NAMALWA (cell line): ENCODE measurements at places on chromosomes 2 and 18.

DNA sequence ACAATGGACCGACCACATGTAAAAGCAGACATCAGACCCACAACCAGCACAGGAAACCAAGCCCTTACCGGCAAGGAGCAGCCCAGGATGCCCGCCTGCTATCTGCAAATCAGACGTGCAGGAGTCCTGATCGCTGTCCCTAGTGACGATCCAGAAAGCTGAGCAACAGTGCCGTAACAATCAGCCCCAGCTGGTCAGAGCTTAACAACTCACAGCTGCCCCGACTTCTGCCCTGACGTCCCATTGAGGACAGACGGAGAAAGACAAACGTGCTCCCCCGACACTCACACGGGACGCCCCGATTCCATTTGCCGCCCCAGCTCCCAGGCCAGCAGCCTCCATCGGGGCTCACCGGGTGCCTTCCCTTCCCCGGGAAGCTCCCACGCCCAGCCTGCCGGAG is 39.8 kb upstream of the PXDN start:
- no peak for DNase-seq

DNA sequence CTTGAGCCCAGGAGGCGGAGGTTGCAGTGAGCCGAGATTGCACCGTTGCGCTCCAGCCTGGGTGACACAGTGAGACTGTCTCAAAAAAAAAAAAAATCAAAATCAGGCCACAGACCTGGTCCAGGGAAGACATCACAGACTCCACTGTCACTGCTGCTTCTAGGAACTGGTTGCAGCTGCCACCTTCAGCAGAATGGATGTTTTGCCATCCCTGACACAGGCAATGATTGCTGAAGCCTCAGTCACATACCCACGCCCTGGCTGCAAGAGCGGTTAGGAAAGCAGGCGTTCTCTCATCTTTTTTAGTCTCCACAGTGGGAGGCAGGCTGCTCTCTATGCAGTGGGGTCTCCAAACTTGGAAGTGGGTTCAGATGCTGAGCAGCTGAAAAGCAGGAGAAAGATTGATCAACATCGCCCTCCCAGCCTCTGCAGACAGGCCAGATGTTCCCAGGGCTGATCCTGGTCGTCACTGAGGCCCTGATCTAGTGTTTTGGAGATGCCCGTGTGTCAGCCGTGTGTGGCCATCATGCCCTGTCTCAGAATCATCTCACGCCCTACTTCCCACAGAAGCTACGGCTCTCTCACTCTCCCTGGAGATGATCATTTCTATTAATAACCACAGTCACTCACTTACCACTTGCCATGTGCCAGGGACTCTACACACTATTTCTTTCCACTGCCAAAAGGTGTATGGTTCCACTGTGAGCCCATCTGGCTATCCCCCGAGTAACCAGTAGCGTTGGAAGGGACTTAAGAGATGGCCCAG is 91.8 kb downstream of the PLB1 start:
- DNase-seq: no peak

DNA sequence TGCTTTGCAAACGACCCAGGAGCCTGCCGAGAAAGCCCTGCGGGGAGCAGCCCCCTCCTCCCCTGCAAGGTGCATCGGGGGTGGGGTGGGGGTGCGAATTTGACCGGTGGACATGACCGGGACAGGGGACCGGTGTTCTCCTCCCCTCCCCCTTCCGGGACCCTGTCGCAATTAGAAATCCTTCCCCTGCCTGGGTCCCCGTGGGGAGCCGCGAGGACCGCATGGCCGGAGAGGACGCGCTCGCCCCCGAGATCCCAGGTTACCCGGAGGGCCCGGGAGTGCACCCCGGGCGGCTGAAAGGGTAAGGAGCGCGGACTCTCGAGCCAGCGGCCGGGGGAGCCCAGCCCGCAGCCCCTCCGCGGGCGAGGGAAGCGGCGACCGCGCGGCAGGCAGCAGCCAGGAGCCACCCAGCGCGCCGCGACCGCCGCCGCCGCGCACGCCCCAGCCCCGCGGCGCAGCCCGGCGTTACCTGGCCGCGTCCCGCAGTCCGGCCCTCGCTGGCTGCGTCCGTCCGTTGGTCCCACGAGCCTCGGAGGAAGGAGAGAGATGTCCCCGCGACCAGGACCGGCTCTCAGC is 482 bp downstream of the DLGAP1 start:
- no peak for DNase-seq

GRCh38 chr2:120515759-120516678 is 170.1 kb downstream of the INHBB start:
- DNase-seq: no peak

DNA sequence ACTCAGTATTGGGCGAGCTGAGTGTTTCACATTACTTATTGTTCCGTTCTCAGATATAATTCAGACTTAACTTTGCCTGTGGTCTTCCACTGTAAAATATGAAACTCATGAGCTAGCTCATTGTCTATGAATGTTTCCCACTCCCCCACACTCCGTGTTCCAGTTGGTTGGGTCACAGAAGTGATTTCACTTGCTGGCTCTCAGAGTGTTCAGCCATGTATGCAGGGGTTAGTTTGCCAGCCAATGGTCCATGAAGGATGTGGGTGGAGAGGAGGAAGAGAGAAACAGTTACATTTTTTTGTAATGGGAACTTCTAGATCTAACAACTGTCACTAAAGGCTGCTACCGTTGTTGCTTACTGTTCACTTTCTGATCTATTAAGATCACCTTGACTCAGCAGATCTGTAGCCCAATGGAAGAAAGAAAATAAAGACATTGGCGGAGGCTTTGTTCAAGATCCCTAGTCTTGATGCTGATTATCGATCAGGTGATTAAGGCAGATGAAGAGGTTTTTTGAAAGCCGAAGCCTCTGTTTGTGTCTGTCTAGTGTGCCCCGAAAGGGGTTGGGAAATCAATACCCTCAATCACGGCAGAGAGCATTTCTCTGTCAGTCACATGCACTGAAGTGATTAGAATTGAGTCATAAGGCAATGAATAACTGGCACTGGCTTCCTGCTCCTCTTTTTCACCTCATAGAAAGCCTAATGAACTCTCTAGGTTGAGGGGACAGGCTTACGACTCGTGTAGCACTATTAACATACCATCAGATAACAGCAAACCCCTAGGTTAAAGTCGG is 279.7 kb upstream of the FIGN start:
- peak; percentile 2 for DNase-seq

- peak; percentile 59 for DNase-seq
Measured at GRCh38 chr2:56191617-56192016, 7.8 kb downstream of the CCDC85A start.

GRCh38 chr18:31490387-31490786 is 7.6 kb upstream of the DSG2 start:
- no peak for DNase-seq

- DNase-seq: peak; percentile 83
Measured at GRCh38 chr18:51195451-51196117, 1.9 kb downstream of the MEX3C start.

DNA sequence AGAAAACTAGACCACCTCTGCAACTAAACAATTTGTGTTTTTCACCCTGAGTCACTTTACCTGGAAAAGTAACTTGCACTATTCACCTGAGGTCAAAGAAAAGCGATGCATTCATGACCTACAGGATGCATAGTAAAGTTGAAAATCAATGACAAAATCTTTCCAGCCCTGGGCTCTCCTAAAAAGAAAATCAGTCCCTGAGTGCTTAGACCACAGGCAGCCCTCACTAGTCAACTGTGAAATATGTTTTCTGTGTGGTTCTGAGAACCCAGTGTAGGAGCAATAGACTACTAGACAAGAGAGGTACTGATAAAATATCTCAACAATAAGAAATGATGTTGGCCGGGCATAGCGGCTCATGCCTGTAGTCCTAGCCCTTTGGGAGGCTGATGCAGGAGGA is 133.1 kb downstream of the TXNL1 start:
- DNase-seq: no peak

DNA sequence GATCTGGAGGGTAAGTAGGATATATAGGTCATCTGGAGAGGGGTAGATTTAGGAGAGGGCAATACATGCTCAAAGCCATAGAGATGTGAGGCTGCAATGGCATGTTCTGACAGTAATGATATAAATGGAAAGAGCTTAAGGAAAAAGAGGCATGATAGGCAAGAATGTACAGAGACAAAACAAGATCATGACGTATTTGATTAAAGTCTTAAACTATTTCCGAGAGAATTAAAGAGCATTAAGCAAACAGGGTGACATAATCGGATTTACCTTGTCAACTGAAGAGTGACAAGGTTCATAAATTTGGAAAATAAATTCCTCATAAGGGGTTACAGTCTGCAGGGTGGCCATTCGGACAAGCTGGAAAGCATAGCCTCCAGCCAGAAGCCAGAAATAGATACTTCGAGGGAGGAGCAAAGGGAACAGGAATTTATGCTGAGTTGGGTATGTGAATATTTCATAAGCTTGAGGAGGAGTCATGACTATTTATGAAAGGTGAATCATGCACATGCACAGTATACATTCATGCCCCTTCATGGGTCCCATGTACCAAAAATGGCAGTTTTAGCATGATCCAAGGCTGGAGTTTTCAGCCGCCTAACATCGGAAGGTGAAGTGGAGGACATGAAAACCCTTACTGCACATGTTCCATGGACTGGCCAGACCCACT is 396.2 kb upstream of the VWC2L start:
- no peak for DNase-seq

GRCh38 chr18:42114310-42114943 is 159.4 kb downstream of the PIK3C3 start:
- DNase-seq: peak; percentile 88

- no peak for DNase-seq
Measured at GRCh38 chr2:241109210-241110088, 7.4 kb upstream of the MTERF4 start.

GRCh38 chr2:7813541-7814292 is 868.1 kb upstream of the ID2 start:
- no peak for DNase-seq
